Left kidney (tissue), 8 donors: ENCODE measurements at places on chromosomes 16 and 17. TPM values are rescaled to one million over a fixed set of nuclear protein-coding genes. Genes with fewer than 3 reads are reported as not detected.

DNA sequence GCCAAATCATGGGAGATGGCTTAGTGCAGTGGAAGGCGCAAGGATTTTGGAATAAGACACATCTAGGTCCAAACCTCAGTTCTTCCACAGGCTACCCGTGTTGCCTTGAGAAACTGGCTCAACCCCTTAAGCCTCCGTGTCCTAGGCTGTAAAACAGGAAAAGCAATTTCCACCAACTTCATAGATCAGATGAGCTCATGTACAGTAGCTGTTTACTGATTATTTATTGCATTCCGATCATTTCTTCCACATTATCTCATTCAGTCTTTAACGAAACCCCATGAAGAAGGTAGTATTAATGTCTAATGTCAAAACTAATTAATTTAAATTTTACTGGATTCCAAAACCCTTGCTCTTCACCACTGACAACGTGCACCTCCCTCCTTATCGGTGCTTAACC, 231.6 kb downstream of the GRIN2A start:
- no peak for DNase-seq

GRCh38 chr16:81473558-81473957, 28.9 kb downstream of the CMIP start:
- DNase-seq: peak; percentile 50

DNA sequence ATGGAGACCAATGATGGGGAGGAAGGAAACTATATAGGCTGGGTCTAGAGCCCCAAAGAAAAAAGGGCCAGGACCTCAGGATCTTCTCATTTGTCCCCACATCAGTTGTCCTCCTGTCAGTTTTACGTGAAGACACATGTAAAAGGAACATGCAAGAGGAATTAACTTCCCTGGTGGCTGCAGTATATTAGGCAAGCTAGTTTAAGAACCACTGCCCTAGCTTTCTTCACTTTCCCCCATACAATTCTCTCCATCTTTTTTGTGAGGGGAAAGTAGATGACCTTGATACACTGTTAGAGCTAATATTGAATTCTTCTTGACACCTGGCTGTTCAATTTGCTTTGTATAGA, 2.3 kb downstream of the MAP3K3 start:
- no peak for DNase-seq

GRCh38 chr17:68572138-68572842, 28.9 kb downstream of the FAM20A start:
- no peak for DNase-seq

Gene SEPTIN12
- polyA plus RNA-seq: 0.57 TPM
